ENCODE measurements at places on chromosomes 7 and 10.

DNA sequence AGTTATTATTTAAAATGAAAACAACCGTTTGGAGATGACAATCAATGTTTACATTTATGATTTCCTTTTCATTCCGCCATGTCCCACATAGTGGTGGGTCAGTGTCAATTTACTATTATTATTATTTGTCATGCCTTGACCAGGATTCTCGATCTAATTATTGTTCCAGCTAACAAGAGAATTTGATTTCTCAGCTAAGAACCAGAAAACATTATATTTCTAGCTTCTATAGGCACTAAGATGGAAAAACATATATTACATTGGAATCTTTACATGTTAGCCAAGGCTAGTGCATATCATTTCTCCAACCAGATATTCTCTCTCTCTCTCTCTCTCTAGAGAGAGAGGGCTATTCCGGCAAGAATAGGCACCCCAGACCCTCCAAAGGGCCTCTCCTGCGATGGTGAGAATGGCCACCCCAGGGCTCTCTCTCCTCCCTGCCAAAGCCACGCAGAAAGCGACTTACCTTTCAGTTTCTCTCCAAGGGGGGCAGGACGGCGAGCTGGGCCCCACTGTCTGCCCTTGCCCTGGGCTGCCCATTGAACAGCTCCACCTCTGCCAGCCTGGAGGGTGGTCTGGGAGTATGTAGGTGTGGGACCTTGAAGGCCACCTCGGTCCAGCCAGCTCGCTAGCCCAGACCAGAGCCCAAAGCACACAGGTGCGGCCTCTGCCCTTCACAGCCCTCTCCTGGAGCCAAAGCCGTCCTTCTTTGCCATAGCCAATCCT, 2.4 kb downstream of the HOXA3 start:
- DNase-seq = peak; percentile 52

DNA sequence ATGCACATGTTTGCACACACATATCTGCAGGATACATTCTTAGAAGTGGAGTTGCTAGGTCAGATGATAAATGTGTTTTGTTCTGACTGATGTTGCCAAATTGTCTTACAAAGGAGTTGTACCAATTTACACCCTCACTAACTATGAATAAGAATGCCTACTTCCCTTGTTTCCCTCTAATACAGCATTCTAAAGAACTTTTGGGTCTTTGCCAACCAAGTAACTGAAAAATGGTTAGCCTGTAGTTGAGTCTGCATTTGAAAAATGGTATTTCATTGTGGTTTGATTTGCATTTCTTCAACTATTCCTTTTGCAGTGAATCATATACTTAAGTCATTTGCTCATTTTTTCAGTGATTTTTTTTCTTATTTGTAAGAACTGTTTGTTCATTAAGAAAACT, 48.4 kb downstream of the TMEM26 start:
- DNase-seq = no peak

- DNase-seq = no peak
Measured at GRCh38 chr7:1224086-1224716, 8.5 kb upstream of the UNCX start.

- DNase-seq = no peak
Measured at GRCh38 chr10:118957966-118958365, 71.5 kb upstream of the NANOS1 start.

DNA sequence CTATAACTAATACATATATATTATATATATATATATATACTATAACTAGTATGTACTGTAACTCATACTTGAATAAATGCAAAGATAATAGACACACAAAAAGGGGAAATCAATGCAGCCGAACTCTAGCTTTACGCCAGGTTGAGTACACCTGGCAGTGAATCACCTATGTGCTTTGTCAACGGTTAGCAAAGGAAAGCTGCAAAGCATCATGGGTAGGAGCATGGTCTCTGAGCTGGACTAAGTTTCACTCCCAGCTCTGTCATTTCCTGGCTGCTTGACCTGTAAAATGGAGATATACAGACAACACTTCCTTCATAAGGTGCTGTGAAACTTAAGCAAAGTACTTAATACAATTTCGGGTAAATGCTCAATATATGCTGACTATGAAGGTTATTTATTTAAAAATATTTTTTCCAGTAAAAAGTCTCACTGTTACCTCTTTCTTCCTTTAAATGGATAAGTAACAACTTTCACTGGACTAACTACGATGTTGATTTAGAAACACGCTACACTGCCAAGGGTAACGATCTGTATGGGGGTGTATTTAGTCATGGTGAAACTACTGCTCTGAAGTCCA, 61.7 kb upstream of the ITGA8 start:
- no peak for DNase-seq

GRCh38 chr7:99631295-99632109, 14.8 kb downstream of the ZSCAN25 start:
- no peak for DNase-seq

DNA sequence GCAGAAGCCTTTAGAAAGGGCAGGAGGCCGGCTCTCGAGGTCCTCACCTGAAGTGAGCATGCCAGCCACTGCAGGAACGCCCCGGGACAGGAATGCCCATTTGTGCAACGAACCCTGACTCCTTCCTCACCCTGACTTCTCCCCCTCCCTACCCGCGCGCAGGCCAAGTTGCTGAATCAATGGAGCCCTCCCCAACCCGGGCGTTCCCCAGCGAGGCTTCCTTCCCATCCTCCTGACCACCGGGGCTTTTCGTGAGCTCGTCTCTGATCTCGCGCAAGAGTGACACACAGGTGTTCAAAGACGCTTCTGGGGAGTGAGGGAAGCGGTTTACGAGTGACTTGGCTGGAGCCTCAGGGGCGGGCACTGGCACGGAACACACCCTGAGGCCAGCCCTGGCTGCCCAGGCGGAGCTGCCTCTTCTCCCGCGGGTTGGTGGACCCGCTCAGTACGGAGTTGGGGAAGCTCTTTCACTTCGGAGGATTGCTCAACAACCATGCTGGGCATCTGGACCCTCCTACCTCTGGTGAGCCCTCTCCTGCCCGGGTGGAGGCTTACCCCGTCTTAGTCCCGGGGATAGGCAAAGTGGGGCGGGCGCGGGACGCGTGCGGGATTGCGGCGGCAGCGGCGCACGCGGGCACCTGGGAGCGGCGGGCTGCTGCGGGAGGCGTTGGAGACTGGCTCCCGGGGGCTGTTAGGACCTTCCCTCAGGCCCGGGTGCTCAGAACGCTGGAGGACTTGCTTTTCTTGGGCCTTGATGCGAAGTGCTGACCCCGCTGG, at the start of gene FAS:
TSS of gene FAS (plus strand) at position 415 of the 777 bp plus-strand sequence. CDS start at position 494, 79 bp downstream.
- DNase-seq = peak; percentile 19

- no peak for DNase-seq
Measured at GRCh38 chr7:69359003-69359700, 239.1 kb upstream of the AUTS2 start.

- DNase-seq = no peak
Measured at GRCh38 chr7:138816650-138817049, 18.7 kb upstream of the ATP6V0A4 start.

- no peak for DNase-seq
Measured at GRCh38 chr7:55130395-55131141, 111.8 kb downstream of the EGFR start.

- DNase-seq = no peak
Measured at GRCh38 chr7:36475011-36475342, 85.3 kb downstream of the ANLN start.

GRCh38 chr10:76319661-76320060, 888.2 kb downstream of the LRMDA start:
- DNase-seq = no peak

GRCh38 chr10:111137007-111137406, 60.2 kb downstream of the ADRA2A start:
- DNase-seq = peak; percentile 61

- no peak for DNase-seq
Measured at GRCh38 chr10:76085002-76085816, 653.8 kb downstream of the LRMDA start.

- no peak for DNase-seq
Measured at GRCh38 chr10:7501157-7501556, 90.3 kb upstream of the SFMBT2 start.

DNA sequence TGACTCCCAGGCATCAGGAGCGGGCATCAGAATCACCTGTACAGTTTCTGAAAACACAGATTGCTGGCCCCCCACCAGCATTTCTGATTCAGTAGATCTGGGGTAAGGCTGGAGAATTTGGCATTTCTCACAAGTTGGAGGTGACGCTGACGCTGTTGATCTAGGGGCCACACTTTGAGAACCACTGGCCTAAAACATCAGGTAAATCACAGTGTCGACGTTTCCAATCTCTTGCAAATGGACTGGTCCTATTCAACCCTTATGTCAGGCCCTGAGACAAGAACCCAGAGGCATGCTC, 564.0 kb downstream of the KCNMA1 start:
- DNase-seq = no peak
